ENCODE measurements at places on chromosomes 3 and 15.

GRCh38 chr3:167742338-167742737, 6.8 kb downstream of the SERPINI1 start:
- no peak for DNase-seq

GRCh38 chr3:59699648-59700320, 650.0 kb upstream of the CFAP20DC start:
- DNase-seq: no peak

GRCh38 chr3:127073941-127074820, 91.3 kb downstream of the PLXNA1 start:
- DNase-seq: no peak

- no peak for DNase-seq
Measured at GRCh38 chr3:184011230-184011876, 6.3 kb downstream of the ABCC5 start.

GRCh38 chr3:40550167-40550566, 25.4 kb downstream of the ZNF621 start:
- DNase-seq: no peak

DNA sequence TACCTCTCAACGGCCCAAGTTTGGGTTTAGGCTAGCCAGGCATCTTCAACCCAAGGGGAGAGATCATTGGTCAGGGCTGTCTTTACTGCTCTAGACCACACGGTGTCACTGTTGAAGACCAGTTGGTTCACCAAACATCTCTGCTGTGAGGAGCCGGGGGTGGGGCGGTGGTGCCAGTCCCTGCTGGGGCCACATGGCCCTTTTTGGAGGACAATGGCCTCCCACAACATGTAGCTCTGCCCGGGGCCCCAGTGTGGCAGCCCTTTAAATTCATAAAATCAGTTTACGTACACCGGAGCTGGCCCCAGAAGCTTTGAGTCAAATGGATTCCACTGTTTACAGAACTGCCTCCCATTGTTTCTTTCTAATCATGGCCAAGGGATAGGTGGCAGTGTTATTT, 19.1 kb upstream of the TM4SF18 start:
- DNase-seq: peak; percentile 37

- no peak for DNase-seq
Measured at GRCh38 chr3:132726341-132726823, 4.2 kb upstream of the NPHP3 start.

DNA sequence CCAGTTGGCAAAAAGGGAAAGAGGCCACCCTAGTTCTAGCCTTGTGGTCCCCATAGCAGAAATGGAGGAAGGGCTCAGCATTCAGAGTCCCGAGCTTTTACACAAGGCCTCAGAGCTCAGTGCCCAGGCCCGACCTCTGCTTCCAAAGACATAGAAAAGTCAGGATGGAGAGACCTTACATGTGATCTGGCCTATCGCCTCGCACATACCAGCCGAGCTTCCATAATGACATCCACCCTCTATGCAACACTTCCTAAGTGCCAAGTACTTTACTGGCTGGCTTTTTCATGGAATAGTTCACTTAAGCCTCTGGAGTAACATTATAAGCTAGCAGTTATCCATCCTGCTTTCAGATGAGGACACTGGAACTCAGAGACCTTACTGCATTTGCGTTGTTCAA, 275.9 kb downstream of the FAM43A start:
- DNase-seq: no peak

- DNase-seq: no peak
Measured at GRCh38 chr3:30492322-30493192, 113.8 kb upstream of the TGFBR2 start.

DNA sequence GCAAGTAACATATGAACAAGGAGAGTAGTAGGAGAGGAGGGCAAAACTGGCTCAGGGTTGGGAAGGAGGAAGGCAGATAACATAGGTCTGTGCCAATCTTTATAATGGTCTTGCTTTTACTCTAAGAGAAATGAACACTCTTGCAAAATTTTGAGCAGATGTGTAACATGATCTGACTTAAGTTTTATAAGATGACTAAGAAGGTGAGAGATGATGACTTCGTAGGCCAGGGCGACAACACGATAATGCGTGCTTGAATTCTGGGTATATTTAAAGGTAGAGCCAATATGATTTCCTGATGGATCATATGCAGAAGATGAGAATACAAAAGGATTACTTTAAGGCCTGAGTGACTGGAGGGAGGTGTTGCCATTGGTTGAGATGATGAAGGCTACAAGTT, 265.4 kb upstream of the KCNMB2 start:
- no peak for DNase-seq

DNA sequence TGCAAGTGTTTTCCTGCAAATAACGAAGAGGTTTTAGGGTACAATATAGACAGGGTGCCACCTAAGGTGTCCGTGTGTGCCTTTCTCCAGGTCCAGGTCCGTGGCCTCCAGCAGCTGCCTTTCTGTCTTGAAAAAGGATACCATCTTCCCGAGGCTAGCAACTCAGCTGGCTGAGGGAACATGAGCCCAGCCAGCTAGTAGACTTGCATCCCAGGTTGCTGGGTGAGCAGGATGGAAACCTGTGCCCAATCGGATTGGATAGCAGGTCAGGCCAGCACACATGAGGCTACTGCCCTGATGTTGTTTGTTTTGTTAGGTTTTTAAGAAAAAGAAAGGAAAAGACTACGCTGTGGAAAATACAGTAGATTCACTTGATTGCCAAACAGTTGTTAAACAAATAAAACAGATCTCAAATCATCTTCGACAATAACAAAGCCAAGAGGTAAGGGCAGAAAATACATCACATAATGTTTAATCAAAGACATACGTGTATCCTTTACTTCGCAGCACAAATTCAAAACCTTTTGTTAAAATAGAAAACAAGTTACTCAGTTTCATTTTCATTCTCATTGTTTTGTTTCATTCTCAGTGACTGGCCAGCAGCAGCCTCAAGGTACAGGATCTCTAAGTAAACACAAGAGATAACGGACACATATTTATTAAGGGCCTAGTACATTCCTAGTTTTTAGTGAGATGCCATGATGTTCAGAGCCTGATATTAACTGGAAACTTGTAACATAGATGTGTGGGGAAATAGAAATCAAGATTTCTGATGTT, 661.2 kb upstream of the NR2F2 start:
- no peak for DNase-seq

- no peak for DNase-seq
Measured at GRCh38 chr3:67765575-67765974, 111.2 kb upstream of the SUCLG2 start.

- DNase-seq: no peak
Measured at GRCh38 chr15:91306144-91306543, 206.1 kb downstream of the SV2B start.

GRCh38 chr15:83850015-83850414, 196.1 kb downstream of the ADAMTSL3 start:
- no peak for DNase-seq

- DNase-seq: no peak
Measured at GRCh38 chr3:135917076-135917475, 48.5 kb upstream of the PPP2R3A start.

DNA sequence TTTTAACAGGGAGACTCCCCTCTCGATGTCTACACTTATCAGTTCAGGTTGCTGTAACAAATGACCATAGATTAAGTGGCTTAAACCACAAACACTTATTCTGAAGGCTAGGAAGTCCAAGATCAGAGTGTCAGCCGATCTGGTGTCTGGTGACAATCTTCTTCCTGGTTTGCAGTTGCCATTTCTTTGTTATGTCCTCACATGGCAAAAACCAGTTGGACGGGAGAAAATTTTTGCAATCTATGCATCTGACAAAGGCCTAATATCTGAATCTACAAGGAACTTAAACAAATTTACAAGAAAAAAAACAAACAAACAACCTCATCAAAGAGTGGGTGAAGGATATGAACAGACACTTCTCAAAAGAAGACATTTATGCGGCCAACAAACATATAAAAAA, 116.9 kb upstream of the FOXB1 start:
- DNase-seq: no peak

- no peak for DNase-seq
Measured at GRCh38 chr3:99915906-99916432, 98.3 kb downstream of the CMSS1 start.

- no peak for DNase-seq
Measured at GRCh38 chr15:83082730-83083386, 15.8 kb upstream of the BTBD1 start.

DNA sequence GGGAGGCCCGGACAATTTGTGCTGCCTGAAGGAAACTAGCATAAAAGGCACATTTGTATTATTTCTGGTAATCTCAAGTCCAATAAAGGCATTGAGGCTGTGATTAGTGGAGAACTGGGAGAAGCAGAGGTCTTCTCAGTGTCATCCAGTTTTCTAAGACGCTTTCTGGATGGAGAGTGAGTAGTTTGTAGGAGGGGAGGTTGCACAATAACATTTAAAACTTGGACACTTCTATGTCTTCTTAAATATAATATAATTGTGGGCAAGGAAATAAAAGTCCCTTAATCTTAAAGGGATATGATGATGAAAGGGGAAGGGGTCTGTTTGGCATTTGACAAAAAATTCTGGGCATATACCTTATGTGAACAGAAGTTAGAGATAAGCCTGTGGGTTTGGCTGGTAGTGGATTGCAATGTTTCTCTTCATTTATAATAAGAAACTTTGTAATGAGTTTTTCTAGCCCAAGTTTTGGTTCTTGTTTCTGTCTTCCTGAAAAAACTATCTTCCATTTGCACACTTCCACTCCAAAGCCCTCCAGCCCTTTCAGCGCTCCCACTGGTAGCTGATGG, 291.6 kb upstream of the TGFBR2 start:
- no peak for DNase-seq

GRCh38 chr3:40620151-40620550, 95.4 kb downstream of the ZNF621 start:
- no peak for DNase-seq

GRCh38 chr3:104526901-104527401, 839.8 kb upstream of the ALCAM start:
- DNase-seq: no peak

- no peak for DNase-seq
Measured at GRCh38 chr3:76097589-76097969, 312.2 kb upstream of the ZNF717 start.

GRCh38 chr3:119967353-119968006, 126.8 kb downstream of the GSK3B start:
- DNase-seq: no peak

DNA sequence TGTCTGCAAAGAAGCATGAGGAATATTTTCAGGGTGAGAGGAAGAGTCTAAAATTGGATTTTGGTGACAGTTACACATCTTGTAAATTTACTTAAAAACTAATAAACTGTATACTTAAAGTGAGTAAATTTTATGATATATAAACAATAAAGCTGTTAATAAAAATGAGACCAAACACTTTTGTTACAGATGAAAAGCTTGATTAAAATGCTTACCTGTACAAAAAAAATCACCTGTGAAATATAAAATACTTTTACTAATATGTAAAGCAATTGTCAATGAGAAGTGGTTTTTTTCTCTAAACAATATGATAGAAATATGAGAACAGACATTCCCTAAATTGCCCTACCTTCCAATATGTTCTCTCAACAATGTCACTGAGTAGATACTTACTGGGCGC, 27.2 kb upstream of the CPB1 start:
- no peak for DNase-seq

GRCh38 chr3:9135526-9135925, 113.9 kb downstream of the SRGAP3 start:
- no peak for DNase-seq

- DNase-seq: no peak
Measured at GRCh38 chr15:87961851-87962420, 294.6 kb downstream of the NTRK3 start.

GRCh38 chr3:25940935-25941334, 151.0 kb downstream of the OXSM start:
- no peak for DNase-seq

GRCh38 chr3:156906275-156906674, 80.1 kb downstream of the LEKR1 start:
- DNase-seq: no peak
